Activated CD4-positive, alpha-beta memory T cell treated with anti-CD3 and anti-CD28 coated beads, Interleukin-2, amount 10 ng/mL, durations not matched to agents 7 days and 5 days (primary cell): ENCODE measurements at places on chromosomes 2 and 18.

- H3K36me3 ChIP-seq = no peaks in the 10 kb centered on the region
- no peak overlapping the region for H3K27ac ChIP-seq
- H3K27me3 ChIP-seq = peaks cover 2% of the 10 kb centered on the region
- no peak overlapping the region for H3K4me3 ChIP-seq
- peaks cover 2% of the 10 kb centered on the region for H3K4me1 ChIP-seq
These were observed 161.1 kb downstream of the CCBE1 start for GRCh38 chr18:59536166-59536565.

DNA sequence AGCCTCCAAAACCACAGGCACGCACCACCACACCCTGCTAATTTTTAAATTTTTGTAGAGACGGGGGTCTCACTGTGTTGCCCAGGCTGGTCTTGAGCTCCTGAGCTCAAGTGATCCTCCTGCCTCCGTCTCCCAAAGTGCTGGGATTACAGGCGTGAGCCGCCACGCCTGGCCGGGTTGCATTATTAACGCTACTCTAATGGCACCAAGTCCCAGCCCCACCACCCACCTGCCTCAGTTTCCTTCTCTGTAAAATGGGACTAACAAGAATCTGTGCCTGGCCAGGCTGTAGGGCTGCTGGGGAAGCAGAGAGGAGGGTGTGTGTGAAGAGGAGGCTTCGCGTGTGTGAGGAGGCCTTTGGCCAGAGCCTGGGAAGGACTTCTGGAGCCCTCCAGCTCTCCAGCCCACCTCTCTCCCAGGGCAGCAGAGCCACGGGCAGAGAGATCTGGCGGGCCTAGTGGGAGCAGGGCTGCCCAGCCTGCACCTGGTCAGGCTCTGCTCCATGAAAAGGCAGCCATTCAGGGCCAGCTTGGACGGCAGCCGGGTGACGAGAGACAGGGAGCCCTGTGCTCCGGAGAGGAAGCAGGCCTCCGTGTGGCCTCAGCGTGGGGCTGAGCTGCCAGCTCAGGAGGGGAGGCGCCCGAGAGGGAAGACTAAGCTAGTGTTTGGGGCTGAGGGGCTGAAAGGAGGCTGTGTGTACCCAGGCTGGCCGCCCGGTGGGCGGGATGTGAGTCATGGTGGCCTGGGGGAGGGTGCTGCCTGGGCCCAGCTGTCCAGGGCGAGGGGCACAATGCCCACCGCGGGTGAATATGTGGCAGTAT lies 7.4 kb upstream of the B3GNT7 start:
- H3K36me3 ChIP-seq = no peaks in the 10 kb centered on the region
- DNase-seq = no peak
- H3K27ac ChIP-seq = no peak overlapping the region
- no peak overlapping the region for H3K4me3 ChIP-seq
- peaks cover 9% of the 10 kb centered on the region for H3K27me3 ChIP-seq
- peaks cover 3% of the 10 kb centered on the region for H3K4me1 ChIP-seq

DNA sequence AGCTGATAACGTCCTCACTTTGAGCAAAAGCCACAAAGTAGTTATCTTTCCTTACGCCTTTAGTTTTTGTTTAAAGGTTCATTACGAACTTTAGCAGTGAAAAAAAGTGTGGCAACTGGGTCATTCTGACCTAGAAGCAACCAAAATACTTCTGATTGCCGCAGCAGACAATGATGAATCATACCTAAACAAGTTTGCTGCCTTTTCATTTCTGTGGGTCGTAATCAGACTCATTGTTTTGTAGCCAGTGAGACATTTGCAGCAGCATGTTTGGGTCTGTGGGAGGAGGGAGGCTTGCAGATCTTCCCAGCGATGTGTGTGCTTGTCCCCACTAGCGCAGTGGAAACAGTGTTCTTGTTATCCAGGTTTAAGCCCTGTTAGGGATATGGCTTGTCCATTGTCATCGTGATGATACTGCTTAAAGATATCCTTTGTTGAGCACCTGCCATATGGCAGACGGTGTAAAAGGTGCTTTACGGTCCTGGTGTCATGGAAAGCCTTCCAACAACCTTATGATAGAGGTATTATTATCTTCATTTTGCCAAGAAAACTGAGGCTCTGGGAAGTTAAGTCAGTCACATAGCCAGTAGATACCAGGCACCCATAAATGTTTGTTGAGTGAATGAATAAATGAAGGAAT lies 1.3 kb upstream of the GREB1 start:
- H3K4me1 ChIP-seq = no peaks in the 10 kb centered on the region
- H3K27me3 ChIP-seq = peaks cover 35% of the 10 kb centered on the region
- no peak for DNase-seq
- H3K36me3 ChIP-seq = no peaks in the 10 kb centered on the region
- no peak overlapping the region for H3K27ac ChIP-seq

GRCh38 chr18:907115-907884 lies 2.6 kb downstream of the ADCYAP1 start:
- peaks cover 14% of the 10 kb centered on the region for H3K36me3 ChIP-seq
- H3K27ac ChIP-seq = no peak overlapping the region
- DNase-seq = peak; percentile 18
- H3K27me3 ChIP-seq = peaks cover 80% of the 10 kb centered on the region
- H3K4me1 ChIP-seq = peaks cover 20% of the 10 kb centered on the region

- H3K27ac ChIP-seq = no peak overlapping the region
- no peaks in the 10 kb centered on the region for H3K36me3 ChIP-seq
- no peak for DNase-seq
These were observed 31.0 kb upstream of the FMNL2 start for GRCh38 chr2:152303951-152304350.

- DNase-seq = peak; percentile 55
- H3K4me1 ChIP-seq = peaks cover 40% of the 10 kb centered on the region
- H3K27ac ChIP-seq = peak overlapping the region; percentile 17
These were observed 150.7 kb upstream of the DLX2 start for GRCh38 chr2:172253190-172254052.

DNA sequence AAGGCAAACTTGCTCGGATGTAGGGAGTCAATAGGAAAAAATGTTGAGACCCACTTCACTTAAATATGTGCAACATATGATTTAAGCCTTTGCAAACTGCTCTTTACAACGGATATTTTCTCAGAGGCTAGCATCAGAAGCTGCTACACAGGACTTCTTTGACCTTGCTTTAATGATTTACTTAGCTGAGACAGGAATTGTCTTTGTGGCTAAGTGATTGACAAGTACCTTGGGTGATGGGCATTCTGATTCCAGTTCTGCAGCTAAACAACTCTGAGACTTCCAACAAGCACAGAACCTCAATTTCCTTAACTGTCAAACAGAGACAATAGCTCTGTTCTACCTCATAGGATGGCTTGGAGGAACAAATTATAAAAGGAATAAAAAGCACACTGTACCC lies 150.2 kb downstream of the NCKAP5 start:
- no peak overlapping the region for H3K27ac ChIP-seq
- no peak overlapping the region for H3K4me3 ChIP-seq
- H3K36me3 ChIP-seq = no peaks in the 10 kb centered on the region
- no peaks in the 10 kb centered on the region for H3K4me1 ChIP-seq
- no peak for DNase-seq
- H3K27me3 ChIP-seq = no peaks in the 10 kb centered on the region

DNA sequence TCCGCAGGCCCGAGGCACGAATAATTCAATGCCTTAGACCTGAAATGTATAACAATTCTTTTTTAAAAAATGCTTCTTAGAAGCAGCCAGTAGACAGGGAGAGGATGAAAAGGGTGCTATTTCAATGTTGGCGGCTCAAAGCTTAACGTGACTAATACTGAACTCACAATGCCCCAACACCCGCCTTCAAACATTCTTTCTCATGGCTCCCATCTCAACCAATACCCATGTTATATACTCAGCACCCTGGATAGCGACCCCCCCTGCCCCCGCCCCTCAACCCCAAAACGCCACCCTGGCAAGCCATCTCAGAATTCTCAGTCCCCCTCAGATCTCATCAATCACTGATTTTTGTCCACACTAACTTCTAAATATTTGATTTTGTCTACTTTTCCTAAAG lies 4.4 kb downstream of the FBXO41 start:
- H3K4me1 ChIP-seq = peaks cover 11% of the 10 kb centered on the region
- no peak for DNase-seq
- no peak overlapping the region for H3K27ac ChIP-seq
- H3K27me3 ChIP-seq = no peaks in the 10 kb centered on the region
- H3K36me3 ChIP-seq = peaks cover 5% of the 10 kb centered on the region

DNA sequence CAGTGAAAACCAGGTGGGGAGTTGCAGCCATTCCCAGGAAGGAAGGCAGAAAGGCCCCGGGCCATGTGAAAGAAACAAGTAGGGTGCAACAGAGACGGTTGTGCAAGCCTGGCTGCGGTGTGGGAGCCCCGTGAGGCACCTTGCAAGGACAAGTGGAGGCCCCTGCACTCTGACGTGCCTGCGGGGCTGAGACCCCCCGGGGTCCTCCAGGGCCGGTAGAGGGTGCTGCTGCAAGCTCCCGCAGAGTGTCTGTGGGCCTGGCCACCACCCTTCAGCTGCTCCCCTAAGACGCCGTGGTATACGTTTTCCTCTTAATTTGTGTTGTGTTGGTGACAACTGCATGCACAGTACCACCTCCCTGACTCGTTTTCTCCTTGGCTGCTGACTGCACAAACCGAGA lies 27.4 kb upstream of the MC5R start:
- no peak overlapping the region for H3K27ac ChIP-seq
- DNase-seq = no peak
- H3K27me3 ChIP-seq = peaks cover 38% of the 10 kb centered on the region
- H3K36me3 ChIP-seq = no peaks in the 10 kb centered on the region

DNA sequence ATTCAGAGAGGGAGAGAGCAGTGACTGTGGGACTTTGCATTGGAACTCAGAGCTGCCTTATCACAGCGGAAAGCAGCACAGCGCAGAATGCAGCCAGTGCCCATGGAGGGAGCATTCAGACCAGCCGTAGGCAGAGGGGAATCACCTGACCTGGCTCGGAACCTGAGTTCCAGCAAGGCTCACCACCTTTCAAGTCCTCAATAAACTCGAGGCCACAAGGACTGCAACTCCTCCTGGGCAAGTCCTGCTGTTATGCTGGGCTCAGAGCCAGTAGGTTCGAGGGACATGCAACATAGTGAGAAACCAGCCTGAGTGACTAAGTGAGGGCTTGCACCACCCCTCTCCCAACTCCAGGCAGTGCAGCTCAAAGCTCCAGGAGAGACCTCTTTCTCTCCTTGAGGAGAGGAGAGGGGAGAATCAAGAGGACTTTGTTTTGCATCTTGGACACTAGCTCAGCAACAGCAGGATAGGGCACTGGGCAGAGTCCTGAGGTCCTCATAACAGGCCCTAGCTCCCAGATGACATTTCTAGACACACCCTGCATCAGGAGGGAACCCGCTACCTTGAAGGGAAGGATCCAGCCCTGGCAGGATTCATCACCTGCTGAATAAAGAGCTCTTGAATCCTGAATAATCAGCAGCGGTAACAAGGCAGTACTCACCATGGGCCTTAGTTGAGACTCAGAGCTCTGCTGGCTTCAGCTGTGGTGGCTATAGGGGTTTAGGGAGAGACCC lies 136.8 kb upstream of the OTOS start:
- no peaks in the 10 kb centered on the region for H3K36me3 ChIP-seq
- peak; percentile 5 for DNase-seq
- peaks cover 45% of the 10 kb centered on the region for H3K27me3 ChIP-seq
- H3K27ac ChIP-seq = no peak overlapping the region

DNA sequence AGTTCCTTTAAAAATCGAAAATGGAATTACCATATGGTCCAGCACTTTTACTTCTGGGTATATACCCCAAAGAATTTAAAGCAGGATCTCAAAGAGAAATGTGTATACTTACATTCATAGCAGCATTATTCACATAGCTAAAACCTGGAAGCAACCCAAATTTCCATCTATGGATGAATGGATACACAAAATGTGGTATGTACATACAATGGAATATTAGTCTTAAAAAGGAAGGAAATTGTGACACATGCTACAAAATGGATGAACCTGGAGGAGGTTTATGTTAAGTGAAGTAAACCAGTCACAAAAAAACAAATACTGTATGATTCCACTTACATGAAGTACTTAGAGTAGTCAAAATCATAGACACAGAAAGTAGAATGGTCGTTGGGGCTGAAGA lies 147.9 kb upstream of the LTBP1 start:
- no peak overlapping the region for H3K4me3 ChIP-seq
- no peak for DNase-seq
- no peaks in the 10 kb centered on the region for H3K4me1 ChIP-seq
- no peaks in the 10 kb centered on the region for H3K27me3 ChIP-seq
- H3K27ac ChIP-seq = no peak overlapping the region
- peaks cover 3% of the 10 kb centered on the region for H3K36me3 ChIP-seq

DNA sequence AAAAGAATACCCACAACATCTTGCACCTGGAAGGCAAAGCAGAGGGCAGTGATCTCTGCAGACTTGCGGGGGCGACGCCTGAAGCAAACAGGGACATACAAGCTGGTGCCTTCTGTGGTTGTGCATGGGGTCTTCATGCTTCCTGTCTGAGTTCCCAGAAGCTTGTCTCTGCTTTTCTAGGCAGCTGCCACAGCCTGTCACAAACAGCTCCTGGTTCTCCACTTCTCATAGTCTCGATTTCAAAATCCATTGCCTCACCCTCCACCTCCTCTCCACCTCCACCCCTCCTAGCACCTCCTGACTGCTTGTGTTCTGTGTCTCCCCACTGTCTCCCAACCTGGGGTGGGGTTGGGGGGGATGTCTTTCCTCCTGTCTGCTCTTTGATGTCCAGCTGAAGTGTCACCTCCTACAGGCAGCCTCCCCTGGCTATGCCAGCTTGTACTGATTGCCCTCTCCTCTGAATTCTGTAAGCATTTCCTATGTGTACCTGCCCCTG lies 1.7 kb upstream of the PROC start:
- no peaks in the 10 kb centered on the region for H3K36me3 ChIP-seq
- H3K4me3 ChIP-seq = peak overlapping the region; percentile 59
- H3K4me1 ChIP-seq = peaks cover 27% of the 10 kb centered on the region
- peaks cover 42% of the 10 kb centered on the region for H3K27me3 ChIP-seq
- no peak for DNase-seq

DNA sequence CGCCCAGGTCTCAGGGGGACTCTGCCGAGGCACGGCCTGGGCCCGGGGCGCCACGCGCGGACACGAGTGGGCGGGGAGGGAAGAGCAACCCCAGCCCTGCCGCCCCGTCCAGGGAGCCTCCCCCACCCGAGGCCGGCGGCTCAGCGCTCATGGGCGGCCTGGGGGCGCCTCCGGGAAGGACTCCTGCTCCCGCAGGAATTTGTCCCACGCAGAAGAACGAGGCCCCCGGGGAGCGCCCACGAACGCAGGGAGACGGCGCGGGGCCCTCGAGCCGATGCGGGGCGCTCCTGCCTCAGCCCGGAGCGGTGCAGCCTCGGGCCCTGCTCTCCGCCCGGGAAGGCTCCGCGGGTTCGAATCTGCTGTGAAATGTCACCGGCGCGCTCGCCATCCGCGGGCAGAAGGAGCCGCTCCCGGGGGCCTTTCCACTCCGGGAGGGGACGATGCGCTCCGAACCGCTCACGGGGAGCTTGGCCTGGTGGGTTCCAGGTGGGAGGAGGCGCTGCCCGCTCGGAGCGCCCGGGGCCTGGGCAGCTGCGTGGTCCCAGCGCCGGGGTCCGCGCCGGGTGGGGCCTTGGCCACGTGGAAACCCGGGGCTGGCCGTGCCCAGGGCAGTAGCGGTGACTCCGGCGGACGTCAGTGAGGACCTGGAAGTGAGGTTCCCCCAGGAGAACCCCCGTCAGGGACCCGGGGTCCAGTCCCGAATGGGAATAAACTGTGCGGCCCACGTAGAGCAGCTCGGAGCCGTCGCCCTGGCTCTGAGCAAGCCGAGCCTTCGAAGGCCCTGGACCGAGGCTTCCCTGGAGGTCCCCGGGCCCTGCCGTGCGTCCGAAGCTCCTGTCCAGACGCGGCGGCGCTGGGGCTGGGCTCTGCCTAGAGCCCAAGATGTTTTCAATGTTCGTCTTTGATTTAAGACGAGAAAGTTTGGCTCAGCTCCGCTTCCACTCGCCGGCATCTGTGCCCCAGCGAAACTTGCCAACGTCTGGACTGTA lies 41.4 kb upstream of the CTDP1 start:
- H3K27ac ChIP-seq = no peak overlapping the region
- H3K4me1 ChIP-seq = no peaks in the 10 kb centered on the region
- no peak overlapping the region for H3K4me3 ChIP-seq
